Endothelial cell (in vitro differentiated cells): ENCODE measurements at places on chromosomes 12 and 14.

- no peak for DNase-seq
Measured at GRCh38 chr14:49553892-49554291, 32.3 kb downstream of the RPS29 start.

GRCh38 chr12:81863406-81863805, 104.3 kb upstream of the PPFIA2 start:
- DNase-seq: no peak

- DNase-seq: no peak
Measured at GRCh38 chr12:14238221-14238792, 127.2 kb upstream of the ATF7IP start.

GRCh38 chr12:41051954-41052353, 136.2 kb upstream of the PDZRN4 start:
- no peak for DNase-seq

DNA sequence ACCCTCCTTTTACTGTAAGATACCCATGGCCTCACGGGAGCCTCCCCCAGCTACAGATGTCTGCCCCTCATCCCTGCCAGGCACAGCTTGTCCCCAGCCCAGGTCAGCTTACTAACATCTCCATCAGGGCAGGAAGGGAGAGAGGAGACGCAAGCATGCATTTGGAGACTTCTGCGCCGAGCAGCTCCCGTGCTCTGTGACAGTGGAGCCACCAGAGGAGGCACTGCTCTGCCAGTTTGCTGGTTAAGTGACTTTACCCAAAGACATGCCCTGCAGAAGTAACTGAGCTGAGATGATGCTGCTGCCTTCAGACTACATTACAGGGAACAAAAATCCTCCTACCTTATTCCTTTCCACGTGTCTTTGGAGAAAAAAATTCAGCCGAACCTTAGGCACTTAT, 133.4 kb downstream of the ESRRB start:
- no peak for DNase-seq

- DNase-seq: no peak
Measured at GRCh38 chr12:121294151-121294889, 2.2 kb downstream of the CAMKK2 start.

DNA sequence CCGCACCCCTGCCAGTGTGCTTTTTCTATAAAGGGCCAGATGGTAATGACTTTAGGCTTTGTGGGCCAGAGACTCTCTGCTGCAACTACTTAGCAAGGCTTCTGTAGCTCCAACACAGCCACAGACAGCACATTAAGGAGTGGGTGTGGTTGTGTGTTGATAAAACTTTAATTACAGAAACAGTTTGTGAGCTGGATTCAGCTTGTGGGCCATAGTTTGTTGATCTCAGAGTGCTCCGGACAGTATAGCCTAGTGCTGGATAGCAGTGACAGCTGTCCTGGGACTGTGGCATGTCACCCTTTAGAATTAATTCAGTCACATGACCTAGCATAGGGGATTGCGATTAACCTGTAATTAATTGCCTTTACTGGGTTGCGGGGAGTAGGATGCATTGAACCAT, 109.7 kb downstream of the ZNF664 start:
- no peak for DNase-seq

DNA sequence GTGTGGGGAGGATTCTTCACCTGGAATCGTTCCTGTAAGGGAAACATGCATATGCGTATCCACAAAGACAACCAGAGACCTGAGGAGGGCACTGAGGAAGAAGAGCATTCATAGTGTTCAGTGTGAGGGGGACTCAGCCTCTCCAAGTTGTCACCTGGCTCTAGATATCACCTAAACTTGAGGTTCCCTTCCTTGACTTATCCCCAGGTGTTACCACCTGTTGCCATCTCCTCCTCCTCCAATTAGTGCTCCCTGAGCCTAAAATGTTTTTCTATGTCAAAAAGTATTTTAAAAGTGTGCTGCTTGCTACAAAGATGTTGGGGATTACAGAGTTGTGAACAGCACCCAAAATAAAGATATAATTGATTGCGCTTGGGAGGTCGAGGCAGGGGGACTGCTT, 41.0 kb downstream of the FMNL3 start:
- DNase-seq: no peak

- no peak for DNase-seq
Measured at GRCh38 chr12:129821964-129822363, 81.9 kb downstream of the TMEM132D start.

DNA sequence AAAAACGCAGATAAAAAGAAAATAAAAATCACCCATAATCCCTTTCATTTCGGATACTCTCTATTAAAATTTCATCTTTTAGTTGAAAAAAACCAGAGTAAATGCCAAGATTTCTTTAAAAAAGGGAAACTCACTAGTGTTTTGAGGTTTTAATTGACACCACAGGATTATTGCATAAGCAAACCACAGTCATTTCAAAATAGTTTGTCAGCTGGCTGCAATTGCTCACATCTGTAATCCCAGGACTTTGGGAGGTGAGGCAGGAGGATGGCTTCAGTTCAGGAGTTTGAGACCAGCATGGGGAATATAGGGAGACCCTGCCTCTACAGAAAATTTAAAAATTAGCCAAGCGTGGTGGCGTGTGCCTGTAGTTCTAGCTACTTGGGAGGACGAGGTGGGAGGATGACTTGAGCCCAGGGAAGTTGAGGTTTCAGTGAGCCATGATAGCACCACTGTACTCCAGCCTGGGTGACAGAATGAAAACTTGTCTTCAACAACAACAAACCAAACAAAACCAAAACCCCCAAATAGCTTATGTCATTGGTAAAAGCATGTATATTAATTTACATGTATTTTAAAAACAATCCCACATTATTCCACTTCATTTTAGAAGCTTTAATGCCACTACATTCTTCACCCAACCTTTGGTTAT, 48.8 kb downstream of the SYNE2 start:
- DNase-seq: no peak

GRCh38 chr12:50057000-50057841, at the start of gene ASIC1:
Gene ASIC1, plus strand, starts transcription at chr12:50057596. Its CDS starts 1,171 bp downstream, at chr12:50058767.
- DNase-seq: peak; percentile 62

GRCh38 chr14:101912841-101913240, 51.5 kb upstream of the DYNC1H1 start:
- DNase-seq: no peak

DNA sequence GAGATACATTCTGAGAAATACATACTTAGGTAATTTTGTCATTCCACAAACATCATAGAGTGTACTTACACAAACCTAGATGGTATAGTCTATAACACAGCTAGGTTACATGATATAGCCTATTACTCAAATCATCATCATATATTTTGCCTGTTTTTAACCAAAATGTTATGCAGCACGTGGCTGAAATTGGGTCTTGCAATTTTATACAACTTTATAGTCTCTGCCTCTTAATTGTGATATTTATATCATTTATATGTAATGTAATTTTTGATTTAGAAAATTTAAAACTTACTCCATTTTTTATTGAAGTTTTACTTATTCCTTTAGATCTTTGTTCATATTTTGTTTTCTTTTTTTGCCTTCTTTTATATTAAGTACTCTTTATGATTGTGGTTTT, 350.7 kb upstream of the DCN start:
- no peak for DNase-seq

DNA sequence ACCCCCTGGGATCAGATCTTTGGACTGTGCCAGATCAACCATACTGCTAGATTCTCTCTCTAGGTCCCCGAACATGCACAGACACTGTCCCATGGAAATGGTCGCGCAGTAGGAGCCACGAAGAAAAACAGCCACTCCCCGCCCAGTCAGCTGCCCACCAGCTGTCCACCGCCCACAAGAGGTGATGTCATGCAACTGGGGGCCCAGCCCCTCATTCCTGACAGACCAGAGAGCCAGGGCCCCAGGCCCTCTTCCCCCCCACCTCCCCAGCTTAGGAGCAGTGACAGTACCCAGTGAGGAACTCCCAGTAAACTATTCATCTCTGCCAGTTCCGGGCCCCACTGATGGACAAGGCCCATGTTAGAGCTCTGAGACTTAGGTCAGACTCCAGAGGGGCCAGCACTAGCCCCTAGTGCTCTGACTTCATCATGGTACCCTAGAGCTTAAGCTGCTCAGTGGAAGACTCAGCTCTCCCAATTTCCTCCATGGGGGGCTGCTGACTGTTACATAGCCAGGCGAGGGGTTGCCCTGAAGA, 3.7 kb upstream of the TAMALIN start:
- no peak for DNase-seq

DNA sequence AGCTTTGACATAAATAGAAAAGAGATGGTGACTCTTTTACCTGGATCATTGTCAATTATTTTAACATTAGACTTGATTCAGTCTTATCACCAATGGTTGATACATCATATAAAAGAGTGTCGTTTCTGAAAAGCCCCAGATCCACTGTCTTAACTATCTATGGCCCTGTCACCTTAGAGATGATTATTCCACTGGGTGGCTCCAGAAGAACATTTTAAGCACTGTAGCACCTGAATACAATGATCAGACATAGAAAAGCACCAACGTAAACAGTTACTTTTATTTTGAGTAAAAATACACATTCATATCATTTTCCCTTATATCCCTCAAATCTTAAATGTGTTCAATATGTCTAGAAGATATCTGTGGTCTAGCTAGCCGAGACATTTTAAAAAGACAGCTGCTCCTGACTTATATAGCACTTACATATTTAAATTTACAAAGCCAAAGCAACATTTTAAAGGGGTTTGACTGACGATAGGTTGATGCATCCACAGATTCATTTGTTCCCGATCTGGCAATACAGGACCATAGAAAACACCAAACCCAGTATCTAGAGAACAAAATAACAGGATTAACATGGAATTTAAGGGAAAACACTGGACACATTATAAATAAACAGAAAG, 32.9 kb downstream of the TSPAN8 start:
- no peak for DNase-seq

DNA sequence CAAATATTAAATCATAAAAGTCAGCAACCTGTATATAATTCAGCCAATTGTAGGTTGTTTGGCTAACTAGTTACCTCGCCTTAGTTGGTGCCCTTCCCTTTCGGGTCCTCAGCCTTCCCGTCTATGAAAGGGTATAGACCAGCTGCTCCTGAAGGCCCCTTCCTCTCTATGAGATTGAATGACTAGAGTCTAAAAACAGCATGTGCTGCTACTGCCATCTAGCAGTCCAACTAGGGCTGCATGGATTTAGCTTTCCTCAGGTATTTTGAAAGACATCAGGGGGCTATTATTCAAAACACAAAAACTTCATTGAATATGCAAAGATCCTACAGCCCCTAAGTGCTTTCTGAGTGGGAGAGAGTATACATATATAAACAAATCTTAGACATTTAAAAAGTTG, 37.0 kb upstream of the TMEM263 start:
- peak; percentile 39 for DNase-seq

DNA sequence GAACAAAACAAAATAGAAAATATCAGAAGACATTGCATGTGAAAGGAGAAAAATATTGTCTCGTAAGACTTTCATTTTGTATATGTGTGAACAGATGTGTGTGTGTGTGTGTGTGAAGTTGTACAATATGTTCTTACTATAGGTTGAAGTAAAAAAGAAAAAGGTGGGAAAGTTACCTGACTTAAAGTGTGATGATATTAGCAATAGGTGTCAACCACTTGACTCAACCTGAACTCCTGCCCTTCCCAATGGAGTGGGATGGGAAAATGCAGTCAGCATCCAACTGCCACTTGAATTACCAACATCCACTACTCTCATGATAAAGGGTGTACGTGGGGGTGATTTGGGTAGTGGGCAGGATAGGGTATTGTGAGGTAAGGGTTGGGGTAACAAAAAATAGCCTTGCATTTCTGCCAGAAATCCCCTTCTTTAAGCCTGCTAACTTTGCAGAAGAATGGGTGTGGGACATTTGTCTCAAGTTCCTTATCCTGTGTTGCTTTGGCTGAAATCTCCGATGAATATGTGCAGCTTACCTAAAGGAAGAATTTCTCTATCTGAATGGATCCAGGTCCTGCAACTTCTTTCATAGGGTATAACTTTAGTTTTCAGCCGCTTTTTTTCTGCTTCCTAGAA, 181.6 kb downstream of the CHST11 start:
- no peak for DNase-seq

DNA sequence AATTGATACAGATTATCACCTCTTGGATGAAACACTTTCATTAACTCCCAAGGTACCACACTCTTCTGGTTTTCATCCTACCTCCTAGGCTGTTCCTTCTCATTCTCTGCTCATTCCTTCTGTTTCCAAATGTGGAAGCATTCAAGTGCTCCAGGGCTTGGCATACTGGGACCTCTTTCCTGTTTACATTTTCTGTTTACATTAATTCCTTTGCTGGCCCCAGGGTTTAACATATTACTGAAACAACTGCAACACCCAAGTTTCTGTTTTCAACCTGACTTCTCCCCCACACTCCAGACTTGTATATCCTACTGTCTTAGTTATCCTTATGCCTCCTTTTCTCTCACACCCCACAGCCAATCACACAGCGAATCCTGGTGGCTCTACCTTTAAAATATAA, 386.3 kb upstream of the GARIN6 start:
- DNase-seq: no peak

GRCh38 chr12:121579981-121580868, 598 bp downstream of the KDM2B start:
- peak; percentile 69 for DNase-seq

- no peak for DNase-seq
Measured at GRCh38 chr14:101075025-101075800, 171.7 kb upstream of the RTL1 start.

GRCh38 chr14:91352728-91353692, 64.6 kb downstream of the CCDC88C start:
- DNase-seq: no peak

DNA sequence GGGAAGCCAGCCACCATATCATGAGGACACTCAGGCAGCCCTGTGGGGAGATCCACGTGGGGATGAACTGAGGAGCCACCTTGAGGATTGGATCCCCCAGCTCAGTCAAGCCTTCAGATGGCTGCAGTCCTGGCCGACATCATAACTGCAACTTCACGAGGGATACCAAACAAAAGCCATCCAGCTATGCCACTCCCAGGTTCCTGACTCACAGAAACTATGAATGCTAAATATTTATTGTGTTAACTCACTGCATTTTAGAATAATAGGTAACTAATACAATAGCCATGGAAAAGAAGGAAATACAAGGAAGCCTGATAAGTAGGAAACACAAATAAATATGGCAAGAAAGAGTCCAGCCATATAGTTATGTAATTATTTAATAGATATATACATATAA, 42.1 kb upstream of the FAM222A start:
- no peak for DNase-seq

GRCh38 chr14:24360281-24360680, 7.7 kb upstream of the NFATC4 start:
- DNase-seq: no peak

DNA sequence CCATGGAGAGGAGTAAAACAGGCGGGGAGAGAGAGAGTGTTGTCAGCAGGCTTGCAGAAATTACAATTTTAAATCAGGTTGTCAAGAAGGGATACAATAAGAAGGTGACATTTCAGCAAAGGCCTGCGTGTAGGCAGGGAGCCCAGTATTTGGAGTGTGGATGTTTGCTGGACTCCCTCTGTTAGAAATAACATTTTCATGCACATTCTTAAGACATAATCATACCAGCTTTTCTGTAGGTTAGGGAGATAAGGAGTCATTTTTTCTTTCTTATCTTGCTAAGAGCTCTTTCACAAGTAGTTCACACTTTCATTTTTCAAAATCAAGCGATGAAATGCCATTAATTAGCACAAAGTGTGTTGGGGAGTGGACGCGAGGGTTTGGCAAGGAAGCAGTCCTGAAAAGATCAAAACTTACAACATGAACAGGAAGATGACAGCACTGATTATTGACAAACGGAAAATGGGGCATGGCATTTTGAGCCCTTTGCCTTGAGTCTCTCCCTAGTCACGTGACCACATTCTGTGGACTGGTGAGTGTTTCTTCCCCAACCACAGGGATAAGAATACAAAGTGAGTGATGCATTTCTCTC, 160.2 kb downstream of the DAD1 start:
- no peak for DNase-seq
